ENCODE measurements at places on chromosomes 2 and 18.

DNA sequence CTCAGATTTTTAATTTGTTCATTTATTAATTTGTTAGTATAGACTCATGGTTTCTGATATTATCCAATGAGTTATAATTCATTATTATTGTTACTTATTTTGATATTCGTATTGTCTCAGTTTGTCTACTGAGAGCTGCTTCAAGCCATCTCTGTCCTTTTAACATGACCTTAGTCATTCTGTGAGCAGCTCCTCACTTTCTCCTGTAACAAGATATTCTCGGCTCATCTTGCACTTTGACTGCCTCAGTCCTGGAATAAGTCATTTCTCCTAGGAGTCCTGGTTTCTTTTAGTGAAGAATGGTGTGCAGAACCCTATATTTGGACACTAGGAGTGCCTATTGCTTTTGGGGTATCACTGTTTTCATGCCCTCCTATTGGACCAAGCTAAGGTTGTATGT is 13.2 kb downstream of the ASB1 start:
- peak; percentile 38 for DNase-seq

DNA sequence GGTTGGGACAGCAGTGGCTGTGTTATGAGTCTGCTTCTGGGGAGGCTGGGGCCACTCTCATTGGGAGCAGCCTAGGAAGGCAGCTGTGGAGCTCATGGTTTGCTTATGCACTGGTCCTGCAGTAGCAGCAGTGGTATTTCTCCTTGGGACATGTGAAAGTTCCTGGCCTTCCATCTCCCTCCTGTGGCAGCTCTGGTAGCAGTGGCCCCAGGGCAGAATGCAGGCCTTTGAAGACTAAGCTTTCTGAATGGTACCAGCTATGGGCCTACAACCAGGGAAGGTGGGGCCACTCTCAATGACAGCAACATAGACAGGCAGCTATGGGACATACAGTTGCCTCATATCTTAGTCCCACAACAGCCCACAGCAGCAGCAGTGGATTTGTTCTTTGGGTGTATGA is 117.3 kb upstream of the VWC2L start:
- DNase-seq = no peak

GRCh38 chr2:18119883-18120282 is 241.4 kb downstream of the KCNS3 start:
- no peak for DNase-seq

- DNase-seq = no peak
Observed at GRCh38 chr2:135086222-135086621, 34.1 kb downstream of the RAB3GAP1 start.

All from ELR (cell line).